ENCODE measurements at places on chromosomes 12 and 14.

GRCh38 chr12:113260127-113260526, 38.9 kb downstream of the TPCN1 start:
- no peak for DNase-seq

DNA sequence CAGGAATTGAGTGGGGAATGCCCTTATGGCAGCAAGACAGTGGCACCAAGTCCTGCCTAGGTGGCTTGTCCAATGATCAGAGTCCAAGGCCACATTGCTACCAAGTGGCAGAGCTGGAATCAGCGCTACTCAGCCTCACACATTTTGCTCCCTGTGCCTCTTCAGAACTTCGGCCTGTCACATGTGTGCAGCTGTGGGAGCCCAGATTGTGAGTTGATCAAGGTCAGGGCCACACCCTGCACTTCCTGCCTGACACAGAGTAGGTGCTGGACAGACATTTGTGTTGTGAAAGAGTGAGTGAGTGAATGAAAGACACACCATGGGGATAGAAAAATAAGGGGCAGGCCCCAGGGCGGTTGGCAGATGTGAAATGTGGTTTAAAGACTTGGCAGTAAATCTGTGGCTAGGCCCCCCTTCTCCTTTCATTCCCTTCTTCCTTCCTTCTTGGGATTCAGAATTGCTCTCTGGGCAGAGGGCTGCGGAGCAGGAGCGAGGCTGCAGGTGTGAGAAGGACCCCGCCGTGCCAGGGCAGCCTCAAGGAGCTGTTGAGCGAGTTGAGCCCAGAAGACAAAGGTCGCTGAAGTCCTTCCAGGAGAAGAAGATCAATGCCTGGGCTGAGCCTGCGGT, 83.5 kb downstream of the SLC25A47 start:
- no peak for DNase-seq

DNA sequence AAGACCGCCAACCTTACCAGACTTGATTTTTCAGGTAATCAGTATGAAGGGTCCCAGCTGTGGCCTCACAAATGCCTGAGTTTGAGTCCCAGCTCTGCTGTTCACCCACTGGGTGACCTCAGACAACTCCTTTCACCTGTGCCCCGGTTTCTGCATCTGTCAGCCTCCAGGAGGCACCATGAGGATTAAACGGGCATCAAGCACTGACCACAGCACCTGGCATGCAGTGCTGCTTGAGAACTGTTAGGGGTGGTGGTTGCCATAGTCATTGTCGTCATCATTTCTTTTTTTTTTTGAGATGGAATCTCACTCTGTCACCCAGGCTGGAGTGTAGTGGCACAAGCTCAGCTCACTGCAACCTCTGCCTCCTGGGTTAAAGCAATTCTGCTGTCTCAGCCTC, 57.9 kb downstream of the PHETA1 start:
- DNase-seq = no peak

GRCh38 chr12:3342051-3342450, 149.0 kb upstream of the PRMT8 start:
- DNase-seq = peak; percentile 79

GRCh38 chr12:49917166-49917787, 13.6 kb upstream of the FAIM2 start:
- DNase-seq = peak; percentile 78

- no peak for DNase-seq
Observed at GRCh38 chr12:5232291-5232690, 188.6 kb downstream of the KCNA5 start.

GRCh38 chr14:81509838-81510452, 23.7 kb downstream of the SEL1L start:
- peak; percentile 31 for DNase-seq

- DNase-seq = no peak
Observed at GRCh38 chr12:68786929-68787328, 21.0 kb upstream of the MDM2 start.

GRCh38 chr12:89862511-89863445, 154.1 kb upstream of the ATP2B1 start:
- no peak for DNase-seq

- DNase-seq = no peak
Observed at GRCh38 chr14:38122241-38122640, 85.5 kb upstream of the SSTR1 start.

- DNase-seq = no peak
Observed at GRCh38 chr12:47840571-47840970, 20.9 kb upstream of the HDAC7 start.

- DNase-seq = no peak
Observed at GRCh38 chr14:76678244-76678800, 82.9 kb upstream of the VASH1 start.

DNA sequence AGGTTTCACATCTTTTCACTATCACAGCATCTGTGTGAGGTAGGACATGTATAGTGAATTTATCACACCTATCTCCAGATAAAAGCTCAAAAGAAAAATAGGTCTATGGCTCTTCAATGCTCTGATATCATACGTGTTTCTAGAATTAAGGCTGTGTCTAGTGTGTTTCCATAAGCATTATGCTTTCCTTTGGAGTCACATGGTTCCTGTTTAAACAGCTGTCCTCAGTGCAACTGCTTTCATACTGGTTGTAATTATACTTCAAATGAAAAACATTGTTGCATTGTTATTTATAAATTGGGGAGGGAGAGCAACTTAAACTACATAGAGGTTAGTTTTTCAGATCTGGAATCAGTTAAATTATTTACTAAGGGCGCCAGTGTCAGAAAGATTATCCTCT, 151.6 kb downstream of the SYT1 start:
- DNase-seq = no peak

DNA sequence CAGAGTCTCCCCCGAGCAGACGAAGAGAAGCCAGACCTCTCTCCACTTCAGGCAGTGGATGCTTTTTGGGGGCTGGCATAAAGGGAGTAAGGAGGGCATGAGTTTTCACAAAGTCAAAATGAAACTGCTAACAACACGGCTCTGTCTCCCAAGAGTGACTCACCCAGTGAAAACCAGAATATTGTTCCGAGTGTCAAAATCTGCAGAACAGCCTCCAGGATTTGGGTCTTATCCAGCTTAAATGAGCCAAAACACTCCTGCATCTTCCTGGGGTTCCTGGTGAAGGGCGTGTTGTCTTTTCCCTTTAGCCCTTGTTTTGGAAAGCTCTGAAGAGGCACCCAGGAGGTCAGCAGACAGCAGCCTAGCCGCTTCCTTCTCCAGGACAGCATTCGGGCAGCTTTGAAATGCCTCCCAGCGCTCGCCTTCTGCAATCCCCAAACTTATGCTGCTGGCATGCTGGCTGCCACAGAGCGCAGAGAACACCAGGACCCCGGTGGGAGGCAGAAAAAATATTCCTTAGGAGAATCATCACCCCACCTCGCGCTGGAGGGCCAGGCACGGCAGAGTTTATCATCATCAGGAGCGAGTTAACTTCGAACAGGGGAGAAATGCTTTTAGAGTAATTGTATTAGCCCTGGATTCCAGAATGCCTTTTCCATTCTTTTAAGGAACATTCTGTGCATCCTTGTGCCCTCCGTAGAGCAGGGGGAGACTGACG, 117.7 kb upstream of the NCOR2 start:
- DNase-seq = no peak

GRCh38 chr12:39682689-39683477, 63.3 kb upstream of the ABCD2 start:
- no peak for DNase-seq

DNA sequence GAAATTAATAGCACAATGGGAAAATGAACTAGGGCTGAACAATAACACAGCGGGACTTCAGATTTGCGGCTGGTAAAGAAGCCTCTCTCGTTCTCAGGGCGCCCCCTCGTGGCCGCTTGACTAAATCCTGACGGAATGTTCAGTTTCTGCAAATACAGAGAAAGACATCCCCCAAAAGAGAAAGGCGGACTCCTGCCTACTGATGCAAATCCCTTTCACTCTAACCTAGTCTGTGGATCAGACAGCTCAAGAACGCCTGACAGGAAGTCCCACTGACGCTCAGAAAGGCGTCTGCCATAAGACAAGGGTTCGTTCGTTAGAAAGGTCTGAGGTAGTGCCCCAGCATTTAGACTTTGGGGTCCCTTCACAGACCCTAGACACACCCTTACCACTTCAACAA, 2.5 kb downstream of the NUAK1 start:
- peak; percentile 29 for DNase-seq

DNA sequence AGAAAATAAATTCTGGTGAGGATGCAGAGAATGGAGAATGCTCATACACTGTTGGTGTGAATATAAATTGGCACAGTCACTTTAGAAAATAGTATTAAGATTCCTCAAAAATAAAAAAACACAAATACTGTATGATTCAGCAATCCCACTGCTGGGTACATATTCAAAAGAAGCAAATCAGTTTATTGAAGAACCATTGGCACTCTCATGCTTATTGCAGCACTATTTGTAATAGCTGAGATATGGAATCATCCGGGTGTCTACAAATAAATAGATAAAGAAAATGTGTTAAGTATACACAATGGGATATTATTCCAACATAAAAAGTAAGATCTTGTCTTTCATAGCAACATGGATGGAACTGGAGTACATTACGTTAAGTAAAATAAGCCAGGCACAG, 579.4 kb upstream of the SEL1L start:
- DNase-seq = no peak

DNA sequence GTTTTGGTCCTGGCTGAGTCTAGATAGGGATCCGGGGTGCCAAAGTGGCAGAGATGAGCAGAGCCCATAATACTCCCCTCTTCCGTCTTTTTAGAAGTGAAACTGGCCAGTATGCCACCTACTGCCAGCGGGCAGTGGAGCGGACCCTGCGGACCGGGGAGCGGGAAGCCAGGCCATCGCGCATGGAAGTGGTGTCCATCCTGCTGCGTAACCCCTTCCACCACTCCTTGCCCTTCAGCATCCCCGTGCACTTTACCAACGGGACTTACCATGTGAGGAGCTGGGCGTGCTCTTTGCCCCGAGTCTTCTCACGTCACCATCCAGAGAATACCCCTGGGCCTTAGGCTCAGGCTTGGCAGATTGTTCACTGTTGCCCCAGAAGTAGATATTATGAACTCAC, 21.0 kb downstream of the PIGH start:
- DNase-seq = no peak

DNA sequence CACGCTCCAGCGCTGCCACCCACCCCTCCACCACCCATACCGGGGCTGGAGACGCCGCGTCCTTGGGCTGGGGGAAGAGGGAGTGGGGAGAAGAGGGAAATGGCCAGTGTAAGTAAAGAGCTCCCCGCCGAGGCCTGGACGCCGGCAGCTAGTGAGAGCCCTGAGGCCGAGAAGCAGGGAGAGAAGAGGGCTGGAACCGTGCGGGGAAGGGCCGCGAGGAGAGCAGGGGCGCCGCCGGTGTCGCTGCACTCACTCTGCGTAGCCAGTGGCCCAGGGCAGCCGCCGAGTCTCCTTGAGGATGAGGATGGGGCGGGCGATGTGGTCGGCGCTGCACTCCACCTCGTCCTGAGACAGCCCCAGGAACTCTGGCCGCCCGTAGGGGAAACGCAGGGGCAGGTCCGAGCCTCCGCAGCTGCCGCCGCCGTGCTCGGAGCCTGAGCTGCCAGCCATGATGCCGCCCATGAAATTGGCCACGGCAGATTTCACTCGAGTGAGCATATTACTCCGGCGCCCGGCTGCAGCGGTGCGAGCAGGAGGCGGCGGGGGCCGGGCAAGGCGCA, 631 bp downstream of the PPM1H start:
- peak; percentile 23 for DNase-seq

DNA sequence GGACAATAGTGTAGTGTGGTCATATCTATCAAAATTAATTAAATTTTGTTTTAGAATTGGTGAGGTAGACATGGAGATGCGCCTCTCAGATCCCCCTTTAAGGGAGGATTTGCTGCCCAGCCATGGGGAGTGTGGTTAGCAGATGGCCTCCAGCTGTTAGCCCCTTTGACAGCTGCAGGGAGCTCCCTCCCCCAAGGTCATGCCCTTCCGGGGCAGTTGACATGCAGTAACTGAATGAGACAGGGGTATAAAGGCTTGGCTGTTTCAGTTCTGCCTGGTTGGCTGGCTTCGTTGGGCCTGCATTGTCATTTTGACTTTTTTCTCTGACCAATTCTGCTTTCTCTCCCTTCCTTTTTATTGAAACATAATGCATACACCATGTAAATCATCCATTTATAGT, 291.5 kb upstream of the SRRM4 start:
- no peak for DNase-seq

DNA sequence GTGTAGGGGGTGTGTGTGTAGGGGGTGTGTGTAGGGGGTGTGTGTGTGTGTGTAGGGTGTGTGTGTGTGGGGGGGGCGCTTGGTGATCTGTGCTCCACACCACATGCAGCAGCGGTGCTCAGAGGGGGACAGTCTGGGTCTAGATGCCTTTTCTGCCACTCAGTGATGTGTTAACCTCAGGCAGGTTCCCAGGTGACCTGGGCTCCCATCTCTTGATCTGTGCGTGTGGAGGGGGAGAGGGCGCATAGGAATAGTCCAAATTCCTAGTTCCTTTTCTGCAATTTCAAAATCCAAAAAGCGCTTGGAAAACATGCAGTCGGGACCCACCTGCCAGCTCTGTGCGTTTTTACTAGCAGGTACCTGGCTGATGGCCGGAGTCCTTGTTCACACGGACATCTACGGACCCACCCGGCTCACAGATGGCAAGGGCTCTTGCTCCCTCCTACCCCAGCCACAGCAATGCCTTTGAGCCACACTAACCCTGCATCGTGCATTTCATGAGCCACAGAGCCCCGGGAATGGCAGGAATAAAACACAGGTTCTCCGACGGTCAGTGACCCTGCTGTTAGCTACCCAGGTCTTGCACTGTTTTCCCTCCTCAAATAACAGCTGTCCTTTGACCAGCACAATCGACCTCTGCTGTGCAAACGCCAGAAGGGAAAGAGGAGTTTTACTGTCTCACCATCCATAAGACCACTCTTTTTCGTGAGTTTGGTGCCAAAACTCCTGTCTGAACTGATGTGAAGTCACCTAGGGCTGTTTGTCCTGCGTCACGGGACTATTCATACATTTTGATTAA, 120.8 kb downstream of the GLT1D1 start:
- no peak for DNase-seq

DNA sequence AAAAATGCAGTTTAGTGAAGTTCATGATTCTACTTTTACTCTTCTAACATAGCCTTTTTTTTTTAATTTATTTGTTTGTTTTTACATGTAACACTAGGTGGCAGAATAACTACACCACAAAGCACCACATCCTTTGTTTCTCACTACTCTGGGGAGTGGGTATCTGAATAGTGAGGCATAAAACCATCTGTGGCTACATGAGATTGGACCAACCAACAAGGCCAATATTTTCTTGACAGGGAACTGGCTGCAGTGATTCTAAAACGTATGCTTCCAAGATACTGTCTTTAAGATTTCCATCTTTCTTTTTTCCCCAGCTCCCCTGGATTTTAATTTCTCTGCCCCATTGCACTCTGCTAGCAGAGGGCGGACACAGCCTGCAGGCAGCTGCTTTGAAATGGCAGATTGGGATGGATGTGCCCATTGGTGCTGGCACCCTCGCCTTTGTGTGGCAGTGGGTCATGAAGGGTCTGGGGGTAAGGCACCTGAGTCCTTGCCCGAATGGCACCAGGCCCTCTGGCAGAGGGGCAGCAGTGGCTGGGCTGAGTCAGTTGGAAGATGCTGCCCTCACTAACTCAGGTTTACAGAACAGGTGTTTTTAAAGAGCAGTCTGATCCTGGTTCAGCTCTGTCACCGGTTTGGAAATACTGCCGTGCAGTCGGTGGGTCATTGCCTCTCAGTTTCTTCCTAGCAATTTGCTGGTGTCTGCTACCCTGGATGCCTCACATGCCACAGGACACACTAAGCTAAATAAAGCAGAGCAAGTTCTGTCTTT, 429.1 kb downstream of the RAD51B start:
- DNase-seq = peak; percentile 31

GRCh38 chr14:21860172-21860571, 186.6 kb upstream of the OR4E1 start:
- DNase-seq = no peak

All from D721Med (cell line).